ENCODE measurements at places on chromosomes 2 and 18. TPM values are rescaled to one million over a fixed set of nuclear protein-coding genes. Genes with fewer than 3 reads are reported as not detected.

Gene AQP12B
- not detected for total RNA-seq

Gene MAL
- not detected for total RNA-seq

Gene TWIST2
- 0.16 TPM for total RNA-seq

Gene MOGAT1
- not detected for total RNA-seq

Gene CEBPZ
- total RNA-seq, result 56.4 TPM

Gene ABCG5
- not detected for total RNA-seq

Gene SDC1
- total RNA-seq, result 1.4 TPM

Gene TTC21B
- total RNA-seq, result 45.6 TPM

Gene ANKRD62
- total RNA-seq, result not detected

Measured in bladder microvascular endothelial cell (primary cell).